Stomach (tissue), 19 donors: ENCODE measurements at places on chromosomes 13 and 19. TPM values are rescaled to one million over a fixed set of nuclear protein-coding genes. Genes with fewer than 3 reads are reported as not detected.
A peak's percentile ranks its signal among the peaks of the same experiment; 100 is the strongest.

Gene ADAT3
- polyA plus RNA-seq, result 5.5 TPM

Gene CYP2S1
- 7.9 TPM for polyA plus RNA-seq

Gene PCSK4
- 5.0 TPM for polyA plus RNA-seq

Gene NANOS3
- not detected for polyA plus RNA-seq

Gene SLC6A16
- polyA plus RNA-seq, result 0.44 TPM

Gene JSRP1
- polyA plus RNA-seq, result 0.75 TPM

Gene ACER1
- polyA plus RNA-seq, result 0.08 TPM

Gene KCNRG
- polyA plus RNA-seq, result 0.38 TPM

Gene KISS1R
- polyA plus RNA-seq, result not detected

DNA sequence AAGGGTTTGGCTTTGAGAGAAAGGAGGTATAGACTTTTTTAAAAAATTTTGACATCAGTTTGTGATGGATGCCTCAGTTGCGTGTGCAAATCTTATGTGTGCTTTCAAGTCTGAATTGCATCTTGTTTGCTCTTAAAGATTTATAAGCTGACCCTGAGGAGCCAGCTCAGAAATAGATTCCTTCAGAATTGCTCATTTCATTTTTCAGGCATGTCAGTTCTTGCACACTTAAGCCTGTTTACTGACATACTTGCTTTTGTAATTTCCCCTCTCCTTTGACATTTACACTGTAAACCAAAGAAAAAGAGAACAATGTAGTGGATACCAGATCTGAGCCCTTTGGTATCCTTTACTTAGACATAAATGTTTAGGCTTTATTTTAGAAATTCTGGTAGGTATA is 87.6 kb downstream of the RNF17 start:
- H3K27me3 ChIP-seq, result no peaks in the 10 kb centered on the region
- H3K4me1 ChIP-seq, result no peaks in the 10 kb centered on the region
- DNase-seq, result no peak
- H3K27ac ChIP-seq, result peak overlapping the region; percentile 48

GRCh38 chr19:38375748-38376147 is 1.4 kb downstream of the PSMD8 start:
- no peak overlapping the region for H3K27ac ChIP-seq
- H3K27me3 ChIP-seq, result no peaks in the 10 kb centered on the region
- peak overlapping the region; percentile 61 for H3K4me3 ChIP-seq
- peaks cover 29% of the 10 kb centered on the region for H3K36me3 ChIP-seq

- no peak for DNase-seq
- peaks cover 100% of the 10 kb centered on the region for H3K4me1 ChIP-seq
- H3K4me3 ChIP-seq, result peak overlapping the region; percentile 11
- H3K27ac ChIP-seq, result no peak overlapping the region
- H3K36me3 ChIP-seq, result no peaks in the 10 kb centered on the region
- H3K27me3 ChIP-seq, result no peaks in the 10 kb centered on the region
These were observed 5.9 kb downstream of the LSM14A start for GRCh38 chr19:34178274-34178610.

DNA sequence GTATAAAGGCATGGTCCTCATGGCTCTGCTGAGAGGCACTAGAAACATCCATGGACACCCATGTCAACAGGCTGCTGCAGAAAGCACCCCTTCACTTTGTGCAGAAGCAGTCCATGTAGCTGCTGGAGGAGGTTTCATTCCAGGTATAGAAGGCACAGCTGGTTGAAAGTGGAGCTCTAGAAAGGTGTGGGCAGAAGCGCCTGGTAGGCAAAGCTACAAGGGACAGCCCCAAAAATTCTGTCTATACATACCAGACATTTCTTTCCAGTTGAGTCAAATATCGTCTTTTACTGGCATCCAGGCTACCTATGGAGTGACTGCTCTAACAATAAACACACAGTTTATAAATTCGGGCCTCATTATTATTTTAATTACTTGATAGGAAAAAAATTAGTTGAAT is 129.3 kb downstream of the ENOX1 start:
- H3K27me3 ChIP-seq, result no peaks in the 10 kb centered on the region
- H3K36me3 ChIP-seq, result no peaks in the 10 kb centered on the region
- DNase-seq, result no peak
- no peak overlapping the region for H3K27ac ChIP-seq
- H3K4me3 ChIP-seq, result no peak overlapping the region
- H3K4me1 ChIP-seq, result no peaks in the 10 kb centered on the region

- H3K4me1 ChIP-seq, result no peaks in the 10 kb centered on the region
- H3K36me3 ChIP-seq, result no peaks in the 10 kb centered on the region
- no peak for DNase-seq
- no peak overlapping the region for H3K27ac ChIP-seq
These were observed 33.0 kb downstream of the ERICH6B start for GRCh38 chr13:45582408-45583076.

DNA sequence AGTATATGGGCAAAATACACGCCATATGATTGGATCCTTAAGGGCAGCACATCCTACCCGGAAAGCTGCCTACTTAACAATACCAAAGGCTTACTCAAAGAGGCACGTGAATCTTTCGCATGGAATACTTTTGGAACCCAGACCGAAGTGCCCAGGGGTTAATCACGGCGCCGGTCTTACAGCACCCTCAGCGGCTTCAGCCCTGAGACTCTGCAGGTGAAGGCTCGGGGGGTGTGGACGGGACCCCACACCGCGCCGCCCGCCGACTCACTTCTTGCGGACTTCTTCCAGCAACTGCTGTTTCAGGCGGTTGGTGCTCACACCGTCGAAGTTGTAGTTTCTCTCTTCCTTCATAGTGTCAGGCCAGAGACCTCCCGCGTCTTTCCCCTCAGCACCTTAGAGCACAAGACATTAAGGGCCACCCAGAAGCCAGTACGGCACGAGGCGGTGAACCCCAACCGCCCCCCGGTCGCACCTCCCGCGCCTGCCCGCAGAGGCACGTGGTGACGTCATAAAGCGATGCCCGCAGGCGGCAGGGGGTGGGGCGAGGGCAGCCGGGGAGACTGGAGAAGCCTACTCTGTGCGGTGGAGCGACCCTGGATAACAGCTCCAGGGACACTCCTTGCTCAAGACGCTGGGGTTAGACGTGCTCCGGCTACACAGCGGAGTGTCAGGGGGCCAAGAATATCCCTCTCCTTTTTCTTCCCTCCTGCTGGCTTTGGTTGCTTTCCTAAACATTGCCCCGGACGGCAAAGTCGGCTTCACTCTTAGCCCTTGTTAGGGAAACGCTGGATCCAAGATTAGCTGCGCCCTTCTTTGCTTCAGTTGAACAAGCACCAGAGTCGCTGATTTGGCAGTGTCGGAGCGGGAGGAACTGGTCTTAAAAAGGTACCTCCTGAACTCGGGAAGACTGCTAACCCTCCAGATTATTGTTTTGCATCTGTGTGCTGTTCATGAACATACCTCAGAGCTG is at the start of gene CCDC169:
Gene CCDC169, minus strand, starts transcription at position 449 of the 973 bp plus-strand sequence. Its CDS starts 95 bp downstream, at position 354.
- DNase-seq, result peak; percentile 77
- peak within 1 kb of the TSS; percentile 75 for H3K27ac ChIP-seq

DNA sequence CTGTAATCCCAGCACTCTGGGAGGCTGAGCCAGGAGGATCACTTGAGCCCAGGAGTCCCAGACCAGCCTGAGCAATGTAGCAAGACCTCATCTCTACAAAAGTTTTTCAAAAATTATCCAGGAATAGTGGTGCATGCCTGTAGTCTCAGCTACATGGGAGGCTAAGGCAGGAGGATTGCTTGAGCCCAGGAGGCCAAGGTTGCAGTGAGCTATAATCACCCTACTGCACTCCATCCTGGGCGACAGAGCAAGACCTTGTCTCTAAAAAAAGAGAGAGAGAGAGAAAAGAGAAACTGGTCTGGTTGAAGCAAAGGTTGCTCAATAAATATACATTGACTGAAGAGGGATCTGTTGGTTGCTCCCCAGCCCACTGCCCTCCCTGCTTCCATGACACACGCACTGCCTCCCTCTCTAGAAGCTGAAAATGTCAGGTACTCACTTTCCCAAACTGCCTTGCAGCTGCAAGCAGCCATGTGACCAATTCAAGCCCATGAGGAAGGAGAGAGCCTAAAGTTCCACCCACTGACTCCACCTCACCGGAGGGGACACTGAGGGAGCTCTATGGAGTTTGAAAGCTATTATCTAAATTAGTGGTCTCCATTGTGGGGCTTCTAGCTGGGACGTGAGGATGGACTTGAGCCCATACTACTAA is 14.0 kb downstream of the CEACAM16 start:
- DNase-seq, result no peak
- H3K4me1 ChIP-seq, result peaks cover 10% of the 10 kb centered on the region
- H3K36me3 ChIP-seq, result no peaks in the 10 kb centered on the region
- H3K27me3 ChIP-seq, result no peaks in the 10 kb centered on the region

DNA sequence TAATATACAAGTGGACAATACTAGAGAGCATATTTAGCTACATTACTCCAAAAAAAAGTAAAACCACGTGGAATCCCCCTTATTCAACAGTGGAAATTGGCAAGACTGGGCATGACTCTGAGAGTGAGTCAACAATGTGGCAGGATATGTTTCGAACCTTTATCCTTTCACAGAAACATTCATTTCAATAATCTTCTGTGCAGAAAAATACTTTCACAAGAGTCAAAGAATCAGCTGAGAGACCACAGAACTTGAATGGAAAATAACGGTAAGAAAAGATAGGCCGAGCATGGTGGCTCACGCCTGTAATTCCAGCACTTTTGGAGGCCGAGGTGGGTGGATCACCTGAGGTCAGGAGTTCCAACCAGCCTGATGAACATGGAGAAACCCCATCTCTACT is 25.1 kb upstream of the CD70 start:
- no peaks in the 10 kb centered on the region for H3K36me3 ChIP-seq
- H3K4me1 ChIP-seq, result no peaks in the 10 kb centered on the region
- no peak overlapping the region for H3K4me3 ChIP-seq
- H3K27ac ChIP-seq, result no peak overlapping the region
- H3K27me3 ChIP-seq, result no peaks in the 10 kb centered on the region

DNA sequence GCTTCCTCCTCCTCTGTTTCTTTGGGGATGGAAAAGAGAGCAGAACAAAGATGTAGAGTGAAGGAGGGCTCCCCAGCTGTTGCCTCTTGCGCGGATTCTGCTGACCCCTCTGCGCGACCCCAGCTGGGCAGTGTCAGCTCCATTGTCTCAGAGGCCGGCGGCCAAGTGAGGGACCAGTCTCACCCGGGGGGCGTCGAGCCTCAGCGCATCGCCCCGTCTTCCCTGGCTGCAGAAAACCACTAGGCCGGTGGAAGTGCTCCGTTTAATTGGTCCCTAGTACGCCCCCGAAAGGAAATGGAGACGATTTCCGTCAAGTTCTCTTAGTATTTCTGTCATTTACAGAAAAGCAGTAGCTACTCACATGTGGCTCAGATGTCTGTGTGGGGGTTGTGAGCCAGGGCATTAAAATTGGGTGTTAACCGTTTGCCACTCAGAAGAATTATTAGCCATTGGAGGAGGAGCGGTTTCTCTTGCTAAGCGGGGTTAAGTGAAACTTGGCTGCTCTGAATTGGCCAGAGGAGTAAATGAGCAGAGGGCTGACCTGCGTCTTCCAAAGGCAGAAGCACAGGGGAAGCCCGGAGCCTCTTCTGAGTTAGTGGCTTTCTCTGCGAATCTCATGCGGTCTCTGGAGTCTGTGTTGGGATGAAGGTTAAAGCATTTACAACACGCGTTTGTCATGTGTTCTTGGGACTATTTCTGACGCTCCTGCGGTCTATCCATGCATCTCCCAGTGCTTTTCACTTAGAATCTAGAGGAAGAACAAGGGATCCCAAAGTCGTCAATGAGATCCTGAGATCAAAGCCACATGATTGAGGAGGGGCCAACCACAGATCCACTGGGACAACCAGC is 132.8 kb upstream of the MYO16 start:
- no peaks in the 10 kb centered on the region for H3K27me3 ChIP-seq
- H3K4me3 ChIP-seq, result peak overlapping the region; percentile 32
- no peaks in the 10 kb centered on the region for H3K36me3 ChIP-seq
- peaks cover 4% of the 10 kb centered on the region for H3K4me1 ChIP-seq
- no peak overlapping the region for H3K27ac ChIP-seq
- peak; percentile 38 for DNase-seq

GRCh38 chr13:27446986-27447583 is 3.3 kb downstream of the MTIF3 start:
- H3K4me1 ChIP-seq, result peaks cover 57% of the 10 kb centered on the region
- no peaks in the 10 kb centered on the region for H3K27me3 ChIP-seq
- no peak overlapping the region for H3K4me3 ChIP-seq
- DNase-seq, result no peak
- H3K27ac ChIP-seq, result no peak overlapping the region
- peaks cover 26% of the 10 kb centered on the region for H3K36me3 ChIP-seq

- no peaks in the 10 kb centered on the region for H3K27me3 ChIP-seq
- no peaks in the 10 kb centered on the region for H3K36me3 ChIP-seq
- H3K4me1 ChIP-seq, result no peaks in the 10 kb centered on the region
- H3K4me3 ChIP-seq, result no peak overlapping the region
These were observed 116.1 kb upstream of the TSC22D1 start for GRCh38 chr13:44692173-44692713.

GRCh38 chr19:27742041-27742440 is 1470.9 kb downstream of the UQCRFS1 start:
- peaks cover 8% of the 10 kb centered on the region for H3K4me1 ChIP-seq
- no peaks in the 10 kb centered on the region for H3K27me3 ChIP-seq
- no peak for DNase-seq
- H3K4me3 ChIP-seq, result no peak overlapping the region
- H3K27ac ChIP-seq, result no peak overlapping the region

DNA sequence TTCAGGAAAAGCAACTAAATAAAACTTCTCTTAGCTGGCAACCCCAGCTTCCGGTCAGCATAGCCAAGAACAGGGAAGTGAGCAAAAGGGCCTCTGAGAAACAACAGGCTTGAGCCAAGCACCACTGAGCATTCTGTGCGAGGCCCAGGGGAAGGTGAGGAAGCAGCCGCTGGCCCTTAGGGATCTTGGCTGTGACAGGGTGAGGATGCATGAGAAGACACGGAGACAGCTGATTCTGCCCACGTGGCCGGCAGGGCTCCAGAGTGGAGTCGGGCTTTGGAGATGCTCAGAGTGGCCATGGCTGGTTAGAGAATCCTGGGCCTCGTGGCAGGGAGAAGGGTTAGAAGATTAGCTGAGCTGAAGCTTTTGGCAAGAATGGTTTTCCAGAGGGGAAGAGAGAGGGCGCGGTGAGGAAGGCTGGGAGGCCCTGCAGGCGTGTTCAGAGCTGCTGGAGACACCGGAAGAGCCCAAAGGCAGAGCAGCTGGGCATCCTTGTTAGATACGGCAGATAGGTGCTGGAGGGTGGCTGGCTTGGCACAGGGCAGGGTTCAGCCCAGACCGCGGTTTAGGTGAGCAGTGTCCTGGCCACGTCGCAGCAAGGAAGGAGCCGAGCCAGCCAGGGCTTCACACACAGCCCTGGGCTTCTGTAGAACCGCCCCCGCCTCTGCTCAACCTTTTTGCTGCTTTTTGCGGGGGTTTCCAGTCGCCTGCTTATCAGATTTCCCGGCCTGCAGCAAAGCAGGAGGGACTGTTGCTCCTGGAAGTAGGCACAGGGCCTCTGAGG is 17.3 kb downstream of the UPF1 start:
- DNase-seq, result peak; percentile 58
- peaks cover 68% of the 10 kb centered on the region for H3K36me3 ChIP-seq
- H3K4me3 ChIP-seq, result peak overlapping the region; percentile 2
- no peaks in the 10 kb centered on the region for H3K27me3 ChIP-seq
- H3K27ac ChIP-seq, result peak overlapping the region; percentile 71

GRCh38 chr19:53511933-53512374 is 26.0 kb upstream of the ZNF331 start:
- H3K27me3 ChIP-seq, result no peaks in the 10 kb centered on the region
- no peaks in the 10 kb centered on the region for H3K36me3 ChIP-seq
- no peak overlapping the region for H3K27ac ChIP-seq
- peak; percentile 85 for DNase-seq
- H3K4me3 ChIP-seq, result no peak overlapping the region
